ENCODE measurements at places on chromosomes 11 and 22.

GRCh38 chr11:119532551-119532950 lies 109.6 kb upstream of the THY1 start:
- no peak for DNase-seq

DNA sequence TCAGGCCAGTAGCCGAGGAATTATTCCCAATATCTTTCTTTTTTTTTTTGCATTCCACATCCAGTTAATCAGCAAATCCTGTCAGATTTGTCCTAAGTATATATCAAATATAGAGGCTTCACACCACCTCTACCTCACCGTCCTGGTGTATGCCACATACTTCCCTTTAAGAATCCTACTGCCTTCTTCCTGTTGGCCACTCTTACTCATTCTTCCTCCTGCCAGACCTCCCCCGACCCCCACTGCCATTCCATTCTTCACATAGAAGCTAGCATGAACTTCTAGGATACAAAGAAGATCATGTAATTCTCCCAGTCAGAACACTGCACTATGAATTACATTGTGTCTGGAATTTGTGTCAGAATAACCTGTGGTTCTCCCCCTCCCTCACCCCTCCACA lies 89.5 kb downstream of the TRIM44 start:
- no peak for DNase-seq

- no peak for DNase-seq
Measured at GRCh38 chr11:34565417-34566207, 52.0 kb upstream of the ELF5 start.

GRCh38 chr11:76197941-76198640 lies 8.2 kb downstream of the WNT11 start:
- DNase-seq, result no peak

DNA sequence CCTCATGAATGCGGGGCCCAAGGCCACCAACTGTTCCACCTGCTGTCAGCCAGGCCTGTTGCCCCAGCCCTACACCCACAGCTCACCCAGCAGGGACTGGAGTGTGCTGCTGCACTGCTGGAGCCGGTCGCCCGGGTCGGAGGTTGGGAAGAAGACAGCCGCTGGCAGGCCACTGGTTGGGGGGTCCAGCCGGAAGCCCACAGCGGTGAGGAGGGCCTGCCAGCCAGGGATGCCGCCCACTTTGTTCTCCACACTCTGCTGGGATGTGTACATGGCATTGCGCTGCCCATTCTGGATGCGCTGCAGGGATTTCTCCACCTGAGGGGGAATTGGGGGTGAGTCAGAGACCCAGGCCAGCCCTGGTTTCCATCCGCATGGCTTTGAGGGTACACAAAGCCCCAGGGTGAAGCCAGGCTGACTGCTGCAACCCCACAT lies 74.2 kb upstream of the PITPNB start:
- DNase-seq, result no peak

DNA sequence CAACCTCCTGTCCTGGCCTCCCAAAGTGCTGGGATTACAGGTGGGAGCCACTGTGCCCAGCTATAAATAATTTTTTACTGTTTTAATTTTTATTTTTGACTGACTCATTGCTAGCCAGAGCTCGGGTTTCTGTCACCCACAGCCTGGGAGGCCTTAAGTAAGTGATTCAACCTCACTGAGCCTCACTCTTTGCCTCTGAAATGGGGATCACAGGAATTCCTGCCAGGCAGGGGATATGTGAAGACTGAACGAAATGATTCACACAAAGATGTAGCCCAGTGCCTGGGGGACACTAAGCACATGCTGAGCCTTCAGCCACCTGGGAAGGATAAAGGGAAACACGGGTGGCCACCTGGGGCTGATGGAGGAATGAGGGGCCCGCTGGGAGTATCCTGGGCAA lies 3.8 kb upstream of the LRRC74B start:
- no peak for DNase-seq

DNA sequence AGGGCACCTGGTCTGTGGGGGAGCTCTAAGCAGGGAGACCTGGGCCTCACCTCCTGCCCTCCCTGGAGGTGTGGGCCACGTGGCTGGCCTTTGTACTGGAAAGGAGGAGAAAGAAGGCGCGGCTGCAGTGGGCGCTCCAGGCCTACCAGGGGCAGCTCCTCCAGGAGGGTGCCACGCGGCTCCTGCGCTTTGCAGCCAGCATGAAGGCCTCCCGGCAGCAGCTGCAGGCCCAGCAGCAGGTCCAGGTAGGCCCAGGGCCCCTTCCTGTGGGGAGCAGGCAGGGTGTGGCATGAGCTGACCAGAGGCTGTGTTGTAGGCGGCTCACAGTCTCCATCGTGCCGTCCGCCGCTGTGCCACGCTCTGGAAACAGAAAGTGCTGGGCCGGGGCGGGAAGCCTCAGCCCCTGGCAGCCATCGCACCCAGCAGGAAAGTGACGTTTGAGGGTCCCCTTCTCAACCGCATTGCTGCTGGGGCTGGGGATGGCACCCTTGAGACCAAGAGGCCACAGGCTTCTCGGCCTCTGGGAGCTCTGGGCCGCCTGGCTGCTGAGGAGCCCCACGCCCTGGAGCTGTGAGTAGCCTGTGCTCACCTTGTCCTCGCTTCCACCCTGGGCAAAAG lies 48.6 kb downstream of the PISD start:
- no peak for DNase-seq

DNA sequence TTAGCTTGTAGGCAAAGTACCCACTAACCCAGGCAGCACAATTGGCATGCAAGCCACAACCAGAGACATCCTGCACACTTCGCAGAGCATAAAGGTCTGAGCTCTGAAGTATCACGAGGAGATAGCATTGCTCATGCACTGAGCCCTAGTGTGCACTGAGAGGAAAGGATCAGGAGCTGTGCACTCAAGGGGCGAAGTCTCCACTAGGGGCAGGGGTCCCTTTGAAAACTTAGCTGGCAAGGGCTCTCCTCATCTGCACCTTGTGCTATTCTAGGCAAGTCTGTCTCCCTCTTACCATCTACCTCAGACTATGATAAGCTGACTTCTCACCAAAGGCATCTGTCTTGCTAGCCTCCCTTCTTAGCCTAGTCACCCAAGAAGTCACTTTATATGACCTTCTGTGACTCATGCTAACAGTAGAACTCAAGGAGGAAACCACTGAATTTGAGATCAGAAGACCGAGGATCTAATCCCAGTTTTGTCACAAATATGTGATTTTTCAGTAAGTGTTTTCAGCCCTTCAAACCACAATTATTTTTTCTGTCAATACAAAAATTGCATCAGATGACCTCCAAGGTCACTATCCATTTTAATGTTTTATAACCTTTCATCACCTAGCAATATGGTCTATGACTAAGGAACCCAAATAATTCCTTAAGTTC lies 1078.0 kb downstream of the NTM start:
- DNase-seq, result no peak

DNA sequence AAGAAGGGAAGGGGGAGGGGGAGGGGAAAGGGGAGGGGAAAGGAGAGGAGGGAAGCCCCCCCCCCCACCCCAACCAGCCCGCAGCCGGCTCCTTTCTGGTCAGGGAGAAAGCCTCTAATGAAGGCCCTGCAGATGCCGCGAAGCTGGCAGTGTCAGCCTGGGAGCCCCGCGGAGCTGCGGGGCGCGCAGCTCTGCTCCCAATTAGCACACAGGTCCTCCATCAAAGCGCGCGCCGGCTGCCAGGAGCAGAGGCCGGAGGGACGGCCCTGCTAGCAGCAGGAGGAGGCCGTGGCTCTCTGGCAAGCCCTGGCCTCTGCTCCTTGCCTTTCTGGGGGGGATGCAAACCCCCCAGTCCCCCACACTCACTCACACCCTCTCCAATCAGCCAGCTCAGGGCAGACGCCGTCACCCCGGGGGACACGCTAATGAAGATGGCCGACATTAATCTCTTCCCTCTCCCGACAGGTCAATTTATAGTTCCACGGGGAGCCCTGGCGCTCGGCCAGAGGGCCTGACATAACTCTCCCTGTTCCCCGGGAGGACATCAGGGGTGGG lies 70.5 kb upstream of the TCF20 start:
- DNase-seq, result no peak

DNA sequence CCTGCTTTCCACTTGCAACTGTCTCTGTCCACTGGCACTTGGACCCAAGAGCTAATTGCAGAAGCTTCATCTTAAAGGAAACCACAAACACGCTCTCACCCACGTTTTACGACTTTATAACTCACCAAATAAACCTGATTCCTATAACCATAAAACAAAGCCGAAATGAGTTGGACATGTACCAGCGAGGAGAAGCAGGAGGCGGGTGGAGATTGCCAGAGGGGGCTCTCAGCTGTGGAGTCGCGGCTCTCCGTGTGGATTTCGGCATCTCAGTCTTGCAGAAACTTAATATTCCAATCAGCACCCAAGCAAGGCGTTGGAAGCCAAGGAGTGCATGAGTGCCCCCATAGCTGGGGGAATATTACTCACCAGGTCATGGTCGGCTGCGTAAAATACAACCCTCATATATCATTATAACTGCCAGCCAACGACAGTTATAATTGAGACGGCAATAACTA lies 483.6 kb downstream of the MN1 start:
- DNase-seq, result no peak

- DNase-seq, result no peak
Measured at GRCh38 chr11:2302306-2302895, 588 bp downstream of the TSPAN32 start.

DNA sequence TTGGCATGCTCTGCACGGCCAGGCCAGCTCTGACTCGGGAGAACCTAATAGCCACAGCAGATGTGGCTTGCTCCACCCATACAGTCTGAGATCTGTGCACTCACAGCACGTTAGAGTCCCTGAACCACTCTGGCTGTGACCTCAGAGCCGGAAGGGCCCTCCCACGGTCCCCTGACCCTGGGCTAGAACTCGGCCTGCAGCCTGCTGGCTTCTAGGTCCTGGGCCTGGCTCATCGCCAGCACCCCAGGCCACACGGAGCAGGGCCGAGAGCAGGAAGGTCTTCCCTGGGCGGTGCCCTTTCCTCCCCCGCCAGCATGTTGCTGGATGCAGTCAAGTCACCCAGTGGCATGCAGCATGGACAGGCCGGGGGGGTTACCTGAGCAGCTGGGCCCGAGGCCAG lies 35.3 kb upstream of the TTLL12 start:
- DNase-seq, result no peak

DNA sequence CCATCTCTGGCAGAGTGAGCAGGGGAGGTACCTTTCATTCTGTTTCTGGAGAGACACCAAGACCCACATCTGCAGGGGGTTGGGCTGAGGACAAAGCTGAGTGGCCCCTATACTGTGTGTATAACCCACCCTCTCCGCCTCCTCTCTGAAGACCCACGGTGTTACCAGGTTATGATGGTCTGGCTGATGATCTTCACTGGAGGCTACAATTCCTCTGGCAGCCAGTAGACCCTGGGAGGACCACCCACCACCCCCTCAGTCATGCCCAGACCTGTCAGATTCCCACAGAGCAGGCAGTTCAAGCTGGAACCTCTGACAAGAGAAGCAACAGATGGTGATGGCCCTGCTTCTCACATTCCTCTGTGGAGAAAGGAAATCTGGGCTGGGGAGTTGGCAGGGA lies 11.4 kb upstream of the KCNJ1 start:
- no peak for DNase-seq

All from esophagus squamous epithelium (tissue), 5 donors.